ENCODE measurements at places on chromosomes 4 and X.

GRCh38 chrX:103791228-103791627, 14.6 kb downstream of the PLP1 start:
- DNase-seq, result no peak

- no peak for DNase-seq
These were observed 53.9 kb downstream of the PPARGC1A start for GRCh38 chr4:23835774-23836478.

DNA sequence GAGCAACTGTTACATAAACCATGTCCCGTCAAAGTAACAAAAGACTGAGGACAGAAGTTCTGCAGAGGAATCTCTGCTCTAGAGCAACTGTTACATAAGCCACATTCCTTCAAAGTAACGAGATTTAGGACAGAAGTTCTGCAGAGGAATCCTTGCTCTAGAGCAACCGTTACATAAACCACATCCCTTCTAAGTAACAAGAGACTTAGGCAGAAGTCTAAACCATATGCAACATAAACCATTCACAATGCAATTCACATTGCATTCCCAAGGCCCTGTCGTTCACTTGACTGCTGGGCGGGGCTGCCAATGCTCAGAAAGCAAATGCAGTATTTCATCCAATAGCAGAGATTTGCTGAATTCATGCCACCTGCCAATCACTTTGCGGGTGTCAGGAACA, 124.4 kb upstream of the PUDP start:
- no peak for DNase-seq

GRCh38 chr4:26178854-26179253, 142.0 kb upstream of the RBPJ start:
- no peak for DNase-seq

- no peak for DNase-seq
These were observed 80.5 kb downstream of the ZNF330 start for GRCh38 chr4:141301216-141301615.

- no peak for DNase-seq
These were observed 323.5 kb downstream of the FAM47A start for GRCh38 chrX:33808636-33809035.

DNA sequence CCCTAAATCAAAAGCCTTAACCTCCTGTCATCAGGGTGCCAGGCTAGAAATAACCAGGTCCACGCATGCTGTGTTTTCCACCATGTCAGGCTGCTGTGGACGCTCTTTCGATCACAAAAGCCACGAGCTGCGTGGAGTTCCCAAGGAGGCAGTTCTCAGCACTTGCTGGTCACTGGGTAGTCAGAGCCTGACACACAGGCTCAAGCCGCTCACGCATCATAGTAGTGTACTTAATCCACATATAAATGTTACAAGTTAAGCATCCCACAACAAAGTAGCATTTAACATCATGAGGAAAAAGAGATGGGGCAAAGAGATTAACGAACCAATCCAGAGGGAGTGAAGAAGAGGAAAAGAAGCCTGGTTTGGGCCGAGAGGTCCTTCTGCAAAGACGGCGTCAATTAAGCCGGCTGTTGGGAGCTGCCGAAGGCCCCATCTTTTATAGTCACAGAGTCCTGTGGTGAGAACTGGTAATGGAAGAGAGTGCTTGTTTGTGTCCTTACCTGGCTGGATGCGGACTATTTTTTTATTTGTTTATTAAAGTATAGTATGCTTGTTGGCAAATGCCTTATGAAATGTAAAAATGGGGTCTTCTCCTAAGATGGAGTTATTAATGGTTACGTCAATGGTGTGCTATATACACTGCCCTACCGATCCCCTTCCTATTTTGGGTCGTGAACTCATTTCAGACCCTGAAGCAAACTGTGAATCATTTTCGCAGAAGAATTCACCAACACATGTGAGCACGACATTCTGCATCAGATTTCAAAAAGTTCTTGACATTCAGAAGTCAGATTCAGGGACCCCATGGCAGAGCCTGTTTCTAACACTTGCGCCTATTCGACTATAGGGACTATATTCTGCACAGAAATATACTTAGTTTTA, 675 bp downstream of the PRIMPOL start:
- DNase-seq, result peak; percentile 65

DNA sequence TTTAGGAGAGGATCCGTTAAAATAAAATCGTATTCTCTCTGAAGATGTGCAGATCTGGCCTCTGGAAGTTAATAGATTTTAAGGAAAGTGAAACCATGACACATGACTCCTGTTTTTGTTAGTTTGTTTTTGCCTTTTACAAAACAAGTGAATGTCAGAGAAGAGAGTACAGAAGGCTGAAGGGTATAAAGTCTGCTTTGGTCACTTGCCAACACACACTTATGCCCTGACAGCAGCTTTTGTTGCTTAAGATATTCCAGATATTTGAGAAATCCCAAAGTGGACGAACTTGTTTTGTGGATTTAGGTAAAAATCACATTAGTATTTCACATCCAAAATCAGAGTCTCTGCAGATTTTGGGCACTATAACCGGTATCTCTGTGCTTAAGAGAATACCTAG, 192.4 kb upstream of the RASGEF1B start:
- DNase-seq, result no peak

GRCh38 chrX:111869639-111870034, 6.3 kb upstream of the TRPC5OS start:
- peak; percentile 59 for DNase-seq

- DNase-seq, result peak; percentile 75
These were observed 151.8 kb downstream of the SLC7A11 start for GRCh38 chr4:138090150-138090917.

GRCh38 chr4:101711590-101712260, 78.8 kb upstream of the BANK1 start:
- no peak for DNase-seq

DNA sequence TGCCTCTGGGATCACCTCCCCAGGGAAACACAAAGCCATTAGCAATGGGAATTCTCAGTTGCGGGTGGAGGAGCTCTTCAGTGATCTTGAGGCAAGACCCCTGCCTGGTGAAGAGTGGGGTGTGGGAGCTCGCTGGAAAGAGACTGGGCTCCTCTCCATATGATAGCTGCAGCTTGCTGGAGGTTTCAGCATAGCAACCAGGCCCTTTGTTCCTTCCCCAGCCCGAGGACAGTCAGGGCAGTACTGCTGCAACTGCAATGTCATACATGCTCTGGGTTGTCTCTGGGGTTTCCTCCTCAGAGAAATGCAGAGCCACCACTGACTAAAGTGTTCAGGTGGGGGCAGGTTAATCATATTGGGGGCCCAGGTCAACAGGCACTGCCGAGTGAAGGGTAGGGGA, 81.3 kb downstream of the ARHGAP24 start:
- no peak for DNase-seq

DNA sequence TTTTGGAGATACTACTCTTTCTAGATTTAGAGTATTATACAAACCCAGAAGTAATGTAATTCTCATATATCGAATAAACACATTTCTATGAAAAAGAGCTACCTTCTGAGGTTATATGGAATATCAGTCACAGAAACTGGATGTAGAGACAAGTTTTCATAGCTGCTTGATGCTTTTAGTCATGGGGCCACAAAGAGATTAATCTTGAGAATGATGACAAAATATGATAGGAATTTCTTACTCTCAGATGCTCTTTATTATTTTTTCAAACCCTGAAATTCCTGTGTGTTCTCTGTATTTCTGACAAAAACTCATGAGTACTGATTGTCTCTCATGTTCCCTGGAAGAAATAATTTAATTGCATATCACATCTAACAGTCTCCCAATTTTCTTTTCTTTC, 662.5 kb downstream of the RAPGEF2 start:
- no peak for DNase-seq

DNA sequence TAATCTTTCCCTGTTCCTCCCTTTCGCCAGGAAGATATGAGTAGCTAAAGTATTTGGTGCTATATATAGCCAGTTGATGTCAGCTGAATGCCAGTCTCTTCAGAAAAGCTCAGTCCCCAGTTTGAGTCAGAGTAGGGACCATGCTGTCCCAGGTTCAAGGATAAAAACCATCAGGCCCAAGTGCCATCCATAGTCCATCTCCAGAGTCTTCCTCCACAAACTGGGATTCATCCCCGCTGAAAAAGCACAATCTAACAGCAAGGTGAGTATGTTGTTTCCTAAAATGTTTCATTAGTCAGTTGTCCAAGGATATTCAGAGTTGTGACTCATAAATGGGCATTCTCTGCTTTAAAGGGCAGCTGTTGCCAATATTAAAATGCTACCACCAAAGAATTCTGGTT, at the start of gene MYOZ2:
Gene MYOZ2 (plus strand): TSS at position 112 of the 401 bp plus-strand sequence. CDS start 694 bp downstream, outside the sequence.
- no peak for DNase-seq

GRCh38 chr4:77445823-77446222, 159.8 kb upstream of the CXCL13 start:
- no peak for DNase-seq

- no peak for DNase-seq
These were observed 7.4 kb upstream of the PDE6B start for GRCh38 chr4:617644-618641.

GRCh38 chr4:69718396-69719271, 41.8 kb downstream of the SULT1B1 start:
- peak; percentile 53 for DNase-seq

DNA sequence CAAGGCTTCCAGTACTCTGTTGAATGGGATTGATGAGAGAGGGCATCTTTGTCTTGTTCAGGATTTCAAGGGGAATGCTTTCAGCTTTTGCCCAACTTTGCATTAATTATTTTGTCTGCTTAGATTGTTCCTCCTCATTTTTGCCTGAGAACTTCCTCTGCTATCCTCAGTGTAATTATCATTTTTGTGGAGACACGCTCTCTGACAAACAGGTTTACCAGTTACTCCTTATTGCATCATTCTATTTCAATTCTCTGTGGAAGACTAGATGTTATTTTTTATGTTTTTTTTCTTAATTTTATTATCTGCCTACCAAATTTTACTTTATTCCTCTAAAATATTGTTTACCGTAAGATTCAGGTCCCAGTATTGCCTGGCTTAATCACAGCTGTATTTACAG, 349.2 kb downstream of the ADGRL3 start:
- no peak for DNase-seq

- peak; percentile 27 for DNase-seq
These were observed 12.1 kb upstream of the ETNPPL start for GRCh38 chr4:108774809-108775530.

GRCh38 chrX:49956313-49956712, 33.9 kb downstream of the CLCN5 start:
- DNase-seq, result no peak

DNA sequence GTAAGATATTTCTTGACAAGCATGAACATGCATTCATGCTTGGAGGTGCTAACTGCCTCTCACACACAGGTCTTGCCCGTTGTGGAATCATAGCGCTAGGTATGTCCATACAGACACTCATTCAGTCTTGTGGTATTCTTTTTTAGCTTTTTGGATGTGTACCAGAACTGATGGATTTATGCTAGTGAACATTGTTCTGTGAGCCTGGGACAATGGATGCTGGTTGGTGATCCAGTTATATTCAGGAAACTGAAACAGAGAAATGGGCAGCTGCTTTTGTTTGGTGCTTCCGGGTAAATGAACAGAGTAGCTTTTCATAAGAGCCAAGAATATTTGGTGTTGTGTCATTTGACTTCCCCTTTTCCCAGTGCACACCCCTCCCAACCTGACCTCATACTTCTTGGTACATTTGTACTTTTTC, 78.9 kb upstream of the SLC4A4 start:
- peak; percentile 49 for DNase-seq

GRCh38 chr4:163681208-163681821, 186.8 kb downstream of the TMA16 start:
- DNase-seq, result peak; percentile 93

GRCh38 chrX:120301960-120302359, 9.3 kb downstream of the TMEM255A start:
- no peak for DNase-seq

DNA sequence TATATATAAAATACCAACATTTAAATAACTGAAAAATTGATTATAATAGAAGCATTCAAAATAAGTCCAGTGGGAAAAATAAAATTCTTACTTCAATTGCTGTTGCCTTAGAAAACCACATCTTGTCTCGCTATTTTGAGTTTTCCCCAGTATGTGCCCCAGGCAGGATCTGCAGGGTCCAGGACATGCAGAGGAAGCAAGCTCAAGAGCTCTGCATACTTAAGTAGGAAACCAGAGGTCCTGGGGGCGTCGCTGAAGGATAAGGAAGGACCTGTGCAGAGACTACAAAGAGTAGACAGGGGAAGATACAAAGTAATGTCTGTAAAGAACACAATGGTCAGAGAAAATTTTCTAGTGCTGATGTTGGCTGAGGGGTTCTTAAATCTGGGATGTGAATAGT, 310.5 kb upstream of the EMCN start:
- DNase-seq, result no peak

- DNase-seq, result no peak
These were observed 20.2 kb downstream of the PIGG start for GRCh38 chr4:519203-519651.

DNA sequence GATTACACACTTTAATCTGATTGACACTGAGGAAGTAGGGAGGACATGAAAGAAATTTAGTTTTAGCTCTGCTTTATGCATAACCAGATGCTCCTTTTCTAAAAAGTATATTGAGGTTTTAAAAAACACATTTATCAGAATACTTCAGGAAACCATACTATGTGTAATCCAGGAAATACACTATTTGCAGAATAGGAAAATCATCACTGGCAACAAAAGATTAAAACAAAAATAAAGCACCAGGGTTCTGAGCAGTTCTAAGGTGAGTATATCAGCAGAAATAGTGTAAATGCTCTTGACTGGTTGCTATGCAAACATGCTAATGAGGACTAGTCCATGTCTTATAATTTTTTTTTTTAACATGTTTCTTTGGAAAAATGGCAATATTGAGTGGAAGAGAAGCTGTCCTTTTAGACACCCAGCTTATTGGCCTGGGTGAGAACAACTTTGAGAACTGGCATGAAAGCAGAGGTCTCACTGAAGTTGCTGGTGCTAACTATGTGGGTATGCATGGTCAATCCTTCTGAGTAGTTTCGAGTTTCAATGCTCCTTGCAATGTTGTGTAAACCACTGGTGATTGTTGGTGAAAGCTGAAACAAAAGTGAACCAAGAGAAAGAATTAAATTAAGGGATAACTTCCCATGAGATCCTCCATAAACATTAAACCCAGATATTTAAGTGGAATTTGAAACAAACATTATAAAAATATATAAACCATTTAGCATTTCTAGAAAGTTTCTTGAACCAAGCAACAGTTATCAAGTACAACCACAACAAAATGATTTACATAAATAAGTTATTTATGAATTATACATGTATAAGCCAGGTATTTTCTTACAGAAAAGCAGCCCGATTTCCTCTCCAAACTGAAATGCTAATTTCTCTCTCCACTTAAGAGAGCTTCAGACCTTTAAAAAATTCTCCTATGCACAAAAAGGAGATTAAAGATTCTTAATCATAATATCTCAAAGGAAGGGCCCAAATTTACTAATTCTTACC, 20.4 kb upstream of the SCD5 start:
- no peak for DNase-seq

GRCh38 chrX:50372966-50373365, 97.7 kb downstream of the DGKK start:
- no peak for DNase-seq

DNA sequence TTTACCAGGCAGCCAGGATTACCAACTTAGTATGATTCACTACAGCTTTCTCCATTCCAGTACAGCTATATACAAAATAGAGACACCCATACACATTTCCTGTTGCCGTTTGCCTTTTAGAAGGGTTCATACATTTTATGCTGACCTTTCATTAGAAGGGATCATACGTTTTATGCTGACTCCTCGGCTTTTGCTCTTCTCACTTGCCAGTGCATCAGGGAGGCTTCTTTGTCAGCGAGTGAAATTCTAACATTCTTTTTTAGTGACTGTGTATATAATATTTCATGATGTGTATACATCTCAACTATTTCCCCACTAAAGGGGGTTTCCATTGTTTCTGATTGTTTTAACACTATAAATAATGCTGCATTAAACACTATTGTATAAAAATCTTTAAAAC, 552.6 kb downstream of the TRIML1 start:
- no peak for DNase-seq

- peak; percentile 69 for DNase-seq
These were observed 39.9 kb downstream of the TXLNG start for GRCh38 chrX:16826207-16826606.
